Activated CD4-positive, CD25-positive, alpha-beta regulatory T cell (primary cell): ENCODE measurements at places on chromosomes 12 and 14.

DNA sequence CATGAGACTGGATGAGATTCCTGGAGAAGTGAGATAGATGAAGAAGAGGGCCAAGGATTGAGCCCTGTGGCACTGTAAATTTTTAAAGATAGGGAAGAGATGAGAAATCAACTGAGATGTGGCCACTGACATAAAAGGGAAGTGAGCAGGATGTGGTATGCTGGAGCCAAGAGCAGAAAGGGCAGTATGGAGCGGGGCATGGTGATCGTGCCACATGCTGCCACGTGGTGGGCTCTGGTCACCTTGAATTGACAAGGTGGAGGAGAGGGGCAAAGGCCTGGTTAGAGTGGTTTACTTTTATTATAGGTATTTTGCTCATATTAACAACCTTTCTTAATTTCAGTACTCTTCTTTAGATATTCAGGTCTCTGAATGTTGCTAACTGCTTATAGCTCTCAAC lies 257.9 kb downstream of the NEDD1 start:
- no peak for DNase-seq

GRCh38 chr14:51845811-51846210 lies 14.6 kb upstream of the GNG2 start:
- DNase-seq = no peak

GRCh38 chr12:132517013-132517739 lies 27.2 kb downstream of the FBRSL1 start:
- DNase-seq = no peak

DNA sequence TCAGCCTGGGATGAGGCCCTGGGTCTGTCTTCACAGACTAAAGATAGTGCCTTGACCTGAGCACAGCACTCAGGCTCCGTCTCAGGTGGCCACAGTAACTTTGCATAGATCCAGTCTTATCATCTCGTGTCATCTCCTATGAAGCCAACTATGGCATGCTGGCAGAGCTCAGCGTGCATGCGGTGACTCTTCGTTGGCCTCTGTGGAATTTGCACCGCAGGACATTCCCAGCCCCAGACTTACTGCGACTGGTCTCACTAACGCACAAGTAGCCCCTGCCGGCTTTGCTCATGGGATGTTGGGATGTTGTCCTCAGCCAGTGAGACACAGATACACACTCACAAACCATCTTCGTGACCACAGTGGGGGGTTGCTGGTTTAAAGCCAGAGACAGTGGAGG lies 199.6 kb downstream of the CHST11 start:
- no peak for DNase-seq

- no peak for DNase-seq
Observed at GRCh38 chr12:38850461-38850860, 54.9 kb downstream of the CPNE8 start.
